Mesothelial cell of epicardium (in vitro differentiated cells): ENCODE measurements at places on chromosomes 6 and 20.

- DNase-seq = no peak
Measured at GRCh38 chr6:41796474-41796873, 9.0 kb downstream of the TOMM6 start.

- no peak for DNase-seq
Measured at GRCh38 chr6:88342336-88342735, 176.2 kb upstream of the CNR1 start.

- no peak for DNase-seq
Measured at GRCh38 chr20:62675156-62675876, 33.0 kb downstream of the SLCO4A1 start.

- no peak for DNase-seq
Measured at GRCh38 chr20:237489-237888, 10.4 kb downstream of the DEFB129 start.

- no peak for DNase-seq
Measured at GRCh38 chr6:156563714-156564113, 213.5 kb upstream of the ARID1B start.

DNA sequence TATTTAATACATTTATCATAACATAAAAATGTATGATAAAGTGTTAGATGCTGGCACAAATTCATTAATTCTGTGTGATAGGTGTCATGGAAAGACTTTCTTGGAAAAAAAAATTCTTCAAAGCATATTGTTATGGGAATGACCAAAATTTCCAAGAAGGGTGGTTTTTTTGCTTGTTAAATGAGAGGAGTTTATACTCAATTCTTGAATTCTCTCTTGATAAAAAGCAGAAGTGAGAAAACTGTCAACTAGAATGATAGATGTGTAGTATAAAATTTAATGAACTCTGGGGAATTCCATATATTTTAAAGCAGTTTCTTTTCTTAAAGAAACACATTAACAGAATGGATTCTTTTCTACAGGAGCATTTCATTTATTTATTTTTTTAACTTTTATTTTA is 62.0 kb upstream of the SNAP91 start:
- no peak for DNase-seq

DNA sequence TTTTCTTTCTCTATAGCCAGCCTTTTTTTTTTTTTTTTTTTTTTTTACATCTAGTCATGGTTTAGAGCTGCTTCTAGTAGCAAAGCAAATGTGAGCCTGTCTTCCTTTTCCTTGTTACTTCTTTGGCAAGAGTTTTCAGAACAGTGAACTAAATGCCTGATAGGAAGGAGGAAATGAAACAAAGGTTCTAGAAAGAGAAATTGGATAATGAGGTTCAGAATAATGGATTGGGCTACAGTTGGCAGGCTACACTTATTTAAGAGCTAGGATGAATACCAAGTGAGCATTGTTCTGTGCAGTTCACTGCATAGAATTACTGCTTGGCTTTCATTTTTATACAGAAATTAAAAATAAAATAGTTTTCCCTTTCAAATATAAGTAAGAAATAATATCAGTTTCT is 78.6 kb downstream of the HIVEP1 start:
- DNase-seq = no peak

GRCh38 chr6:111688331-111688730 is 82.7 kb upstream of the TRAF3IP2 start:
- DNase-seq = no peak

DNA sequence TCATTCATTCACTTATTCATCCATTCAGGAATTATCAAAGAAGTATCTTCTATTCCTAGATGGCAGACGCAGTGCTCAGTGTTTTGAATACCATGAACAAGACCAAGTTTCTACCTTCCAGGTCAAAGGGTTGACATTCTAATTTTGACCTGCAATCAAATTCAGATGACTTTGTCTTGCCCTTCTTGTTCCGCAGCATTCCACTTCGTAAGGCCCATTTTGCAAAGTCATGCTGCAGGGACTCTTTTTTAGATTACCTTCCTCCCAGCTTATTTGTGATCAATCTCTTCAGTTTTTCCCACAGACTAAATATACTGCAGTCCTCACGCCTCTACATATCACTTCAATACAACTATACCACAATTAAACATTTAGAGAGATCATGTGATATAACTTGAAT is 7.1 kb upstream of the TAAR1 start:
- no peak for DNase-seq

DNA sequence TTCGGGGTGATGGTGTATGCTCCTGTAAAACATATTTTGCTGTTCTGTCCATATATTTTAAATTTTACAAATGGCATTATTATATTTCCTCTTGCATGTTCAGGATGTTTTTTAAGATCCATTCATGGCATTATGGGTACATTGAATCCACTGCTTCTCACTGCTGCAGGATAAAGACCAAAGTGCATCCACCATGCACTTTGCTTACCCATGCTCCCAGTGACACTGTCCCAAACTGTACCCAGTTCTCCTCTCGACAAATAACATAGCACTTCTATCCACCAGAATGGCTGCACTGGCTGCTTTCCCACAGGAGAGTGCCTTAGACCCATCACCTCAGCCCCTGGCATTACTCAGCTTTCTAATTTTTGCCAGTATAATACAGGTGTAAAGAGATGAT is 29.7 kb downstream of the MTRES1 start:
- no peak for DNase-seq

GRCh38 chr6:44078827-44079671 is 48.2 kb downstream of the MRPL14 start:
- DNase-seq = peak; percentile 42

- DNase-seq = no peak
Measured at GRCh38 chr6:44084231-44085014, 42.8 kb downstream of the MRPL14 start.

GRCh38 chr6:15312500-15312899 is 66.6 kb downstream of the JARID2 start:
- DNase-seq = no peak

- DNase-seq = no peak
Measured at GRCh38 chr6:27761391-27761790, 150.8 kb downstream of the OR2B2 start.

GRCh38 chr20:46977909-46978588 is 83.4 kb downstream of the EYA2 start:
- DNase-seq = no peak

DNA sequence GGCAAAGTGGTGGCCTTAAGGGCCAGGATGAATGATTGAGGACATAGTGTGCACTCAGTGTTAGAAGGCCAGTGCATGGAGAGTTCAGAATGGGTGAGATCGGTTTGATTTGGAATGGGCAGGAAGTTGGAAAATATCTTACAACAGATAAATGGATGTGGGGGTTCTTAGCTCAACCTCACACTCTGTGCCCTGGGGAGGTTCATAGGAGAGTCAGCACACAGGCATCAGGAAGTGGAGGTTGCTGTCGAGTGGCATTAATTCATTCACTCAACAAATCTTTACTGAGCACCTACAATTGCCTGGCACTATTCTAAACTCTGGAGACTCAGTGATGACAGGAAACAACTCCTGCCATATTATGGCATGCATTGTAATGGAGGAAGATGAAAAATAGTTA is 313.7 kb upstream of the SUPT3H start:
- DNase-seq = no peak

GRCh38 chr20:41534842-41535241 is 83.3 kb downstream of the CHD6 start:
- DNase-seq = no peak

GRCh38 chr20:34708621-34709043 is 4.5 kb downstream of the TP53INP2 start:
- DNase-seq = peak; percentile 69

DNA sequence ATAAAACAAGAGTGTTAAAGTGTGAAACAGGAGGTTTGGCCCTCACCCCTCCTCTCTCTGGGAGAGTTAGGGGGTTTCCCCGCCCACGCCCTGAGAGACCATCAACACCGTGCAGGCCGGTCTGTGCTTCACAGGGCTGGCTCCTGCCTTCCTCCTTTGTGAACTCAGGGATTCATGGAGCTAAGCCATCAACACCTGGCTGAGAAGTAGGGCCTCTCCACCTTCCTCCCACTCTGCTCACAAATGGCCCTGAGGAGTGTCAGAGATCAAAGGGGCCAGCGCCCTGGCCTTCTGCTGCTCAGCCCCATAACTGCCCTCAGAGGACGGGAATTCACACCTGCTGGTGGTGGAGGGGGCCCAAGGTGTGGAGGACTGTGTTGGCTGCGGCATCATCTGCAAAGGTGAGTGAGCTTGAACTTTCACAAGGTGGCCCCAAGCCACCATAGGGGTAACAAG is 88.6 kb downstream of the PSMB1 start:
- DNase-seq = no peak

DNA sequence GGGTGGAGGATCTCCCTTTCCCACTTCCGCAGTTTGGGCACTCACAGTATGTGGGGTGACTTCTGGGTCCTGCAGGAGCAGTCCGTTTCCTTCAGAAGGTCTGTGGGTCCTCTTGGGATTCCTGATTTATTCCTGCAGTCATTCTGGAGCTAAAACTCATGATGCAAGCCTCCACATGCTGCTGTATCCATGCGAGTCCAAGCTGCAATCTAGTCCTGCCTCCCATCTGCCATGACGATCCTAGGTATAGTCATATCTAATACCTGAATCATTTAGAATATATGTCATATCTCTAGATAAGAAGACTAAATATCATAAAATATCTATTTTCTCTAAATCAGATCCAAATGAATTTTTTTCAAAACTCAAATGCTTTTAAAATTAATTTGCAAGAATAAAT is 103.4 kb upstream of the AHI1 start:
- DNase-seq = no peak

- DNase-seq = no peak
Measured at GRCh38 chr6:139538366-139538765, 163.9 kb upstream of the CITED2 start.

GRCh38 chr6:92879526-92879925 is 539.8 kb downstream of the EPHA7 start:
- no peak for DNase-seq

- no peak for DNase-seq
Measured at GRCh38 chr6:161649068-161649467, 375.2 kb upstream of the AGPAT4 start.
